Stimulated activated CD4-positive, alpha-beta T cell treated with anti-CD3 and anti-CD28 coated beads, Interleukin-15, amount 100 ng/mL, for 48 hours (primary cell): ENCODE measurements at places on chromosomes 16 and 17.

- DNase-seq: no peak
These were observed 4.8 kb downstream of the SPNS2 start for GRCh38 chr17:4503283-4504025.

GRCh38 chr16:16578701-16579100 lies 199.8 kb downstream of the NPIPA7 start:
- DNase-seq: no peak

DNA sequence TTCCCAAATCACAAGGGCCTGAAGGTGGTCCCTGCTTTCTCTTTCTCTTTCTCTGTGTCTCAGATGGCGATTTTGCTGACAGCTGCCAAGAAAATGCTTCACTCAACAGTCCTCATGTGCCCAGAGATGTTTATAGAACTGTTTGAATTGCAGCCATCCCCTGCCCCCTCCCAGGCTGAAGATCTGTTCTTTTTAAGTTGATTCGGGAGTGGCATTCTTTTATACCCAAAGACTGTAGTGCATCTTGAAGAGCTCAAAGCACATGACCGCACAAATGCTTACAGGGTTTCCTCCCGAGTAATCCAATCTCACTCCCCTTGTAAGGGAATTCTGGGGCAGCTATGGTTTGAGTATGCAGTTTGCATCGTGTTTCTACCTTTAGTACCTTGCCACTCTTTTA lies 75.7 kb downstream of the SEC14L1 start:
- no peak for DNase-seq

GRCh38 chr17:78977997-78978973 lies 1.4 kb downstream of the LGALS3BP start:
- no peak for DNase-seq
